ENCODE measurements at places on chromosomes 6 and 20.

GRCh38 chr6:43953256-43953655 is 174.0 kb downstream of the MRPL14 start:
- DNase-seq: no peak

- DNase-seq: no peak
Measured at GRCh38 chr6:112237595-112237994, 16.8 kb downstream of the LAMA4 start.

DNA sequence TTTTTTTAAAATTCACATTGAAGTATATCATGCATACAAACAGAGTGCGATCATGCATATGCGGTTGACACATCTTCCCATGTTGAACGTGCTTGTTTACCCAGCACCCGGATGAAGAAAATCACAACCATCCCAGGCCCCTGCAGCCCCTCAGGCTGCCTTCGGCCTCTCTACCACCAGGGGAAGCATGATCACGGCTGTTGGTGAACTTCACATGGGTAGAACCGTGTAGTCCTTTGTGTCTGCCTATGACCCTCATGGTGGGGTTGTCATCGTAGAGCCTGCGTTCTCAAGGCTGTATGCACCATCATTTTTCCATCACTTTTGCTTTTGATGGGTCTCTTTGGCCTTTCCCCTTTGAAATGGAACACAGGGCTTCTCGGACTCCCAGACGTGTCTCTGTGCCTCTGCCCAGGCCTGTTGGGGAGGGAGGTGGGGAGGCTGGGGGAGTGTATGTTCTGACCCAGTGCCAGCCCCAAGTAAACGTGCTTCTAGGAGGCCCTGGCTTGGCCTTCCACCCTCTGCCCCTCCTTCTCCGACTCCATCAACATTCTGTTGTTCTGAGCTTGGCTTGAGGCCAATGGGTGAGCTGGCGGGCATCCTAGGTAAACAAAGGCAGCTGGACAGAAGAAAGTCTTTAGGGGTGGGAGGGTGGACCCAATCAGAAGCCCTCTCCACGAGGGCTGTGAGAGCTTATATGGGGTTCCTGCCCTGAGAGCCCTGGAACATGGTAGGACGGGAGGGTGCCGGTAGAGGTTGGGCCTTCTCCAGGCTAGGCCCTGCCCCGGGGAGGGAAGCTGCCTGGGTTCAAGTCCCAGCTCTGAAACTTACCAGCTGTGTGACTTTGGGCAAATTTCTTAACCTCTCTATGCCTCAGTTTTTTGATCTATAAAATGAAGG is 39.7 kb downstream of the TGM2 start:
- DNase-seq: no peak

GRCh38 chr6:10837622-10837994 is 731 bp downstream of the MAK start:
- DNase-seq: no peak

Measured in SW 1271 (cell line).